ENCODE measurements at places on chromosomes 6 and 20.
A peak's percentile ranks its signal among the peaks of the same experiment; 100 is the strongest.

DNA sequence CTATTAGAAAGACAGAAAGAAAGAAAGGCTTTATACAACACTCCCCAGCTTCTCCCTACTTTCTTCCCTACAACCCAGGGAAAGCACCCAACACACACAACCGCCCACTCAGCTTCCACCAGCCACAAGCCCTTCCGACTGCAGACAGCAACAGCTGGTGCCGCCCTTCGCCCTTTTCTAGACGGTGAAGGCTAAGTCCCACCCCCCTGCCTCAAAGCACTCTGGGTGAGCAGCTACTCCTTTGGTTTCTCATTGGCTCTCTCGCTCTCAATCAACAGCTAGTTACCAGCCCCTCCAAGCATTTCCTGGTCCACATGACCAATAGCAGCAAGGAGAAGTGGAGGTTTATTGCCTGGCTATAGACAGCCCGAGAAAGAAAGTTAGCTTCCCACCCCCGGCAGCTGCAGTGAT is 230.1 kb upstream of the MOCS1 start:
- DNase-seq, result no peak

DNA sequence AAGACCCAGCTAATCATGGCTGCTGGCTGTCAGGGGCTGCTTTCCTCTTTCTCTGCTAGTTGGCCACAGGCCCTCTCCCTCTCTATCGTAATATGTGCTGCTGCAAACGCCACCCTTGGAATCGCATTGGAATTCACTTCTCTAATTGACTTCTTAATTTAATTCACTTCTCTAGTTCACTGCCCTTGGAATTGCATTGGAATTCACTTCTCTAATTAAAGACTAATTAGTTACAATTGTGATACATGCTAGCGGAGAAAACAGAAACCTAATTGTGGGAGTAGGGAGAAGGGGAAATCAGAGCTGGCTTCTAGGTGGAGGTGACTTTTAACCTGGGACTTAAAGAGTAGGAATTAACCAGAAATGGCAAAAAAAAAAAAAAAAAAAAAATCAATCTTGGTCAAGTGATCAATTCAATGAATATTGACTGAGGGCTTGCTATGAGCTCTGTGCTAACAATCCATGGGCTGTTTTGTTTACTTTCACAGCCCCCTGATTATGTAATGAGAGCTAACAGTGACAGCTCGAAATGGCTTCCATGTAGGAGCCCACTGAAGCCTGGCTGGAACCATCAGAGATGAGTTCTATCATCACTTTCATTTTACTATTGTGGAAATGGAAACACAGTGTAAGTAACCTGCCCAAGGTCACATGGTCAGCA is 11.3 kb downstream of the ZFP64 start:
- DNase-seq, result no peak

GRCh38 chr20:43752051-43752360 is 25.2 kb upstream of the GTSF1L start:
- DNase-seq, result no peak

DNA sequence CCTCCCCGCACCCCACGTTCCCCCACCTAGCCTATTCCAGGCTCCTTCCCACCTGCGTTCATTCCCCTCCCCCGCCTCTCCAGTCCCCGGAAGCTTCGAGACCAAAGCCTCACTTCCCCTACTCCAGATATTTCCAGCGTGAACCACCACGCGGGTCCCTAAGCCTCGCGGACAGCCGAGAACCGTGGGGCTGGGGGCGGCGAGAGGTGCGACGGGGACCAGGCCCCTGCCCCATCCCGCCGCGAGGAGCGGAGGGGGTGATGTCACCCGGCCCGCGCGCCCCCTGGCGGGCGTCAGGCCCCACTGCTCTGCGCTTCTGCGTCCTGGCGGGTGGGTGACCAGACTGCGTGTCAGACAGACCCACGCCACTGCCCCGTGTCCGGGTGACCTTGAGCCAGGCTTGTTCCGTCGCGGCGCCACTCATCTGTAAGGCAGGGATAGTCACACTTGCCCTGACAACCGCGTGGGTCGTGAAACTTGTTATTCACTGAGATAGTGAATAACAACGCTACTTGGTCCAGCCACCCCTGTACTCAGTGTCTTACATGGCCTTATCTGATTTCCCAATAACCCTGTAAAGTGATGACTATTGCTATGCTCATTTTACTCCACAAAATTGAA is 9.0 kb upstream of the HSP90AB1 start:
- DNase-seq, result peak; percentile 60

- DNase-seq, result peak; percentile 21
These were observed 39.9 kb downstream of the SLC52A3 start for GRCh38 chr20:728256-728944.

GRCh38 chr6:129710450-129711270 is 683 bp upstream of the ARHGAP18 start:
- DNase-seq, result no peak

DNA sequence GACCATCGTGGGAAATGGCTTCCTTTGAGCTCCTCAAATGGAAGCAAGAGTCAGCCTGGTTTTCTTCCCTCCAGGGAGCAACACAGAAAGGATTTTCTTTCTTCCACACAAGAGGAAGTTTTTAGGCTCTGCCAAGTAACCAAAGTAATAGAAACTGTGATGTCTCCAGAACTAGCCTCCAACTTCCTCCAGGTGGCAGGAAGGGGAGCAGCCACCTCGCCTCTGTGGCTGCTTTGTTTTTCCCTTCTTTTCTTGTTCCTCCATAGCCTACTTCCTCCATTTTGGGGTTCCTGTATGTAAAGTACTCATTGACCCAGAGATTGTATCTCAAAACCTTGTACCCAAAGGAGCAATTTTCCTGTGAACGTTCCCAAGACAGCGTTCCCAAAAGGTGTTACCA is 32.7 kb upstream of the CCR6 start:
- no peak for DNase-seq

- no peak for DNase-seq
These were observed 45.7 kb upstream of the TRAF3IP2 start for GRCh38 chr6:111651185-111652034.

GRCh38 chr20:62321521-62321948 is 18.7 kb downstream of the ADRM1 start:
- no peak for DNase-seq

All from stimulated activated CD4-positive, alpha-beta T cell treated with anti-CD3 and anti-CD28 coated beads, Interleukin-12 subunit alpha, Interleukin-12 subunit beta, amount 100 ng/mL, for 48 hours (primary cell).